MG63 (cell line): ENCODE measurements at places on chromosomes 7 and 10.

DNA sequence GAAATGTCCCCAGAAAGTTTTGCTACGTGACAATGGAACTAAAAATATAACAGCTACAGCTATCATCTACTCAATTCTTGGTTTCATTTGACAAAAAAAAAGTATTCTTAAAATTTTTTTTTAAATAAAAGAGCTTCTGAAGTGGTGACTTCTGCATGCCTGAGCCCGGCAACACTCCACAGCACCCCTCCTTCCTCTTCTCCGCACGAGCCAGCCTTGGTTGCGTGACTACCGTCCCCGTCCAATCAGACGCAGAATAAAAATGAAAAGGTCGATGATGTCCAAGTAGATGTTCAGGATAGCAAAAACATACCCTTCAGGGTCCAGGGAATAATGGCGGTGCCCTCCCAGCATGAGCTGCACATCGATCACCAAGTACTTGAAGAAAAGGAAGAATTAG, 34.5 kb upstream of the GATAD1 start:
- DNase-seq: no peak

DNA sequence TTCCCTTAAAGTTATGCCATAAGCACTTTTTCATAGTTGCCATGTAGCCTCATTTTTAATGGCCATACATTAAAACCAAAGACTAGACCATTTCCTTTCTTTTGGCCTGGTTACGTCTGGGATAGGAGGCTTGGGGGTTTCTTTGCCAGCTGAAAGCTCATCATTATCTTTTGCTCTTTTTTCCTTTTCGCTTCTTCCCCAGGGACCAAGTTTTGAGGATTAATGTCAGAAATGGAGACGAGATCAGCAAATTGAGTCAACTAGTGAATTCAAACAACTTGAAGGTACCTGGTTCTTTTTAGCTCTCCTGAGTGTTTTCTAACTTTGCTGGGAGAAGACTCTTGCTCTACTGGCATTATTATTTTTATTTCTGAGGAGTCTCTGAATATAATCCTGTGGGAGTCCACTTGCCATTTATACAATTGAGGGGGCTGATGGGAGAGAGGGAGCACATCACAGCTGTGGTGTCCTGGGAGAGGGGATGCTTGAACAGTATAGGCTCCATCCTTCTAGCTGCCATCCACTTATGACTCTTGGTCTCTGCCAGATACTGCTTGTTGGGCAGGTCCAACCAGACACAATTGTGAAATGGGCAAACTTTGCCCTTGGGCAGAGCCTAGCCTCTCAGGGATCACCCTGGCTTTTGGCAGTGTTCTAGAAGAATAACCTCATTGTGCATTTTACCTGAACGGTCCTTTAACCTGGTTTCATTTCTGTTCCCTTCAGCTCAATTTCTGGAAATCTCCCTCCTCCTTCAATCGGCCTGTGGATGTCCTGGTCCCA, 5.8 kb downstream of the CPA4 start:
- DNase-seq: no peak

- DNase-seq: no peak
Measured at GRCh38 chr7:150923196-150923595, 54.9 kb downstream of the KCNH2 start.

DNA sequence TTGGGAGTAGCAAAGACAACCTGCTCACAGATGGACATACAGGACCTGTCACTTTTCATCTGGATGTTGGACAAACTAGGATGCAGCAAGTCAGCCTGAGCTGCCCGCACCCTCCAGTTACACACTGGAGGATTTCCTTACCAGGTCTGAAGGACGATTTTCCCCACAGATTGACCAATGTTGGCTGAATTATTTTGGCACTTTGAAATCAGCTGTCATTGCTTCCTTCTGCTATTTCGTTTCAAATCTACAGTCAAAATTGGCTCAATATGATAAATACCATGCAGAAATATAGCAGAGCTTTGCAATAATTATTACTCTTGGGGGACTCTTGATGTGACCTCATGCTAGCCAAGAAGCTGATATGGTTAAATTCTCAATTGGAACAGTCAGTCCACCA, 2.5 kb downstream of the CLRN3 start:
- no peak for DNase-seq

- no peak for DNase-seq
Measured at GRCh38 chr10:100607439-100607838, 71.7 kb downstream of the HIF1AN start.

- DNase-seq: no peak
Measured at GRCh38 chr7:1646957-1647891, 22.9 kb upstream of the ELFN1 start.

DNA sequence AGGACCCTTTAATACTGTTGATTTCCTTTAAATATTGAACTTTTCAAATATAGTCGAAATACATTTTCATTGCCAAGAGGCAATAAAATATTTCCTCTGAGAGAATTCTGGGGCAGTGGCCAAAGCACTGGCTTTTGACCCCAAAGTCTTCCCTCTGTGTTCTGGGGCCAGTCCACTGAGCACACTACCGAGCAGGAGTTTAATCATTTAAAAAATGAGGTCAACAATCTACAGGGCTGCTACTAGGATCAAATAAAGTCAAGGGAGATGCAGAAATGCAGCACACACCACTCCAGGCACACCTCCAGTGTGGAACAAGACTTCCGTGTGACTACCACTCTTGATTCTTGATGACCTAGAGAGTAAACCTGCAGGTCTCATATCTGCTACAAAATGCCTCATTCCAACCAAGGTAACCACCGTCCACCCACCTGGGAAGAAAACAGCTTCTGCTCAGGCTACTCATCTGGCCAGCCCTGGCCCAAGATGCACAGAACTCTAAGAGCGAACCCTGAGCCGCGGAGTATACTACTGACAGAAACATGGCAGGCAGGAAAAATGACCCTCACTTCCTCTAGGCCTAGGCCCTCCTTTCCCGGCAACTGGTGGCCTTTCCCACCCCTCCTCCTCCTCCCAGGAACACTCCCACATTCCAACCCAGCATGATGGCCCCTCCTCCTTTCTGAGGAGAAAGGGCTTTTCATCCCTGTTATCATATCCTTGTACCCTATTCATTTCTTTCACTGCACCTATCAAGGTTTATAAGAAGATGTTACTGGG, 97.7 kb downstream of the ALOX5 start:
- no peak for DNase-seq

GRCh38 chr10:117441812-117442443, 66.7 kb upstream of the PDZD8 start:
- DNase-seq: peak; percentile 92

DNA sequence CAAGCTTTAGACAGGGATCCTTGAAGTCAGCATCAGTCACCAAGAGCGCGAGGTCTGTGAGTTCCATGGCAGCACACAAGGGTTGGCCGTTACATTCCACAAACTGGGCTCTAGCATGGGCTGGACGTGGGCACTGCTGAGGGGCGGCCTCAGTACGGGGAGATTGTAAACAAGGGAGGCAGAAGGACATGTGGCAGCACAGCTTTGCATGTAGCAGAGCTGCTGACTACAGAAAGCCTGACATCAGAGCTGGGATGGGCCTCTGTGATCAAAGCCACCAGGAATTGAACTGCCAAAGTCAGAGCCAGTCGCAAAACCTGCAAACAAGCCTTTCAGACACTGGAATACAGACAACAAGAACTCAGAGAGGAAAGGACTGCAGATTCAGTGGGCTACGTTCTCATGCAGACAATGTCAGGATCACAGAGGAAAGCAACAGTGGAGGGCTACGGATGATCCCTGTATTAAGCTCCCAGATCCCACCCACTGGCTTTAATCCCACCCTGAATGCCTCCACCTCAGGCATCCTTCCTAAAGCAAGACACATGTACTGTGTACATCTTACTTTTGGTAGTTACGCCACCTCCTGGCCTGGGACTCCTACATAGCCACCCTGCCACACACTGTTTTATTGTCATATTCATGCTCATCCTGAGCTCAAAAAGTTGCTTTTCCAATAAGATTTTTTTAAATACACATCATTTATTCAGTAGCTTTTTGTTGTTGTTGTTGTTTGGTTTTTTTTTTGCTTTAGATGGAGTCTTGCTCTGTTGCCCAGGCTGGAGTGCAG, 291.1 kb upstream of the IMMP2L start:
- DNase-seq: no peak

DNA sequence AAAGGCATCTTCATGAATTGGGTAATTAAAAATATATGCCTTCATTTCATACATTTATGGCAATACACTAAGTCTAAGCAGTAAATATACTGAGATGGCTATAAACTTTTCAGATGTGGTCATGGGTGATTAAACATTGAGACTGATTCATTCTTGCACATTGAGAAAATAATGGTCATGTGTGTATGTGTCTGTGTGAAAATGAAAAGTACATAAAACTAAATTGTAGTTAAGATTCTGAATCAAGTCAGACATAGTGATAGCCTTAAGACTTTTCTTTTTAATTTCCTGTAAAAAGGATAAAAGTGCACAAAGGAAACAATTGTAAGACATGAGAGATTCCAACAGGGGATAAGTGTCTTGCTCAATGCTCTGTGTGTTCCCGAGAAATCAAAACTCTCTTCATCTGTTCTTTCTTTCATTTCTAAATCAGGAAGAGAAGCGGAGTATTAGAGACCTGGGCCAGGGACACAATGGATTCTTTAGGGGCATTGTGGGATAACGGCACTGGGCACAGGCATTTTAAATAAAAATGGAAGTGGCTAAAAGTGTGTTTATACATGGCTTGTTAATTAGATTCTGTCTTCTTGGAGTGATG, 69.8 kb upstream of the AGR3 start:
- DNase-seq: no peak

- no peak for DNase-seq
Measured at GRCh38 chr7:135168489-135169140, 1.9 kb downstream of the CYREN start.

- no peak for DNase-seq
Measured at GRCh38 chr7:132573251-132573955, 2.9 kb downstream of the PLXNA4 start.

GRCh38 chr10:5199398-5199797, 2.8 kb downstream of the AKR1C4 start:
- DNase-seq: no peak

GRCh38 chr7:44311561-44312495, 13.6 kb downstream of the CAMK2B start:
- no peak for DNase-seq

DNA sequence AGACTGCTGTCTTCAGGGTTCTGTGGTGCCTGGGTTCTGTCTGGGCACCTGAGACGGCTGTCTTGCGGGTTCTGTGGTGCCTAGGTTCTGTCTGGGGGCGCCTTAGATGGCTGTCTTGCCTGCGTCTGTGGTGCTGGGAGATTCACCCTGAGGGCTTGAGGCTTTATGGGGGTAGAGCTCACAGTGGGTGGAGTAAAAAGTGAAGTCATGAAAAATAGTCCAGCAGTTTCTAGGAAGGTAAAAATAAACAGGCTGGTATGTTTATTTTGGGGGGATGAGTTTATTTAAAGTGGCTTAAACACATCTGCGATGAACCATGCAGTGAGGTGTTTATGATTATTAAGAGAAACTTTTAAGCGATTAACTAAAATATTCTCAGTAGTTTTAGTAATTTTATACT, 64.2 kb downstream of the NKX6-2 start:
- DNase-seq: no peak

- DNase-seq: peak; percentile 23
Measured at GRCh38 chr7:113199841-113200240, 81.5 kb upstream of the SMIM30 start.

GRCh38 chr7:11570922-11571550, 261.0 kb downstream of the THSD7A start:
- DNase-seq: no peak

- peak; percentile 98 for DNase-seq
Measured at GRCh38 chr10:63711867-63712716, 190.9 kb downstream of the REEP3 start.

DNA sequence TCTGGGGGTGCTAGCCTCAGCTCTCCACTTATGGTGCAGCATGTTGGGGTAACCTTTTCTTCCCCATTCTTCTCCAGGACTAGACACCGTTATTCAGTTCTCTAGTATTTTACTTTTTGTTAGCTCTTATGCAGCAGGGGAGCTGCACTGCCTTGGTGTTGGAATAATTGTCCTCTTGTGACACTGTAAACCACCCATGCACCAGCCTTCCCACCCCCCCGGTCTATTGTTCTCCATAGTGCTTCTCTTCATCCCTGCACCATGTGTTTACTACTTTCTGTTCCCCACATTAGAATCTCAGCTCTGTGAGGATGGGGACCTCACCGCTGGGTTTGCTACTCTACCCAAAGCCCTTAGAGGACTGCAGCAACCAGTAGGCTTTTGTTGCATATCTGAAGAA, 230.7 kb downstream of the RPS24 start:
- no peak for DNase-seq

GRCh38 chr7:119782286-119782685, 490.7 kb upstream of the KCND2 start:
- DNase-seq: no peak

GRCh38 chr10:4144817-4145216, 359.8 kb upstream of the KLF6 start:
- no peak for DNase-seq

DNA sequence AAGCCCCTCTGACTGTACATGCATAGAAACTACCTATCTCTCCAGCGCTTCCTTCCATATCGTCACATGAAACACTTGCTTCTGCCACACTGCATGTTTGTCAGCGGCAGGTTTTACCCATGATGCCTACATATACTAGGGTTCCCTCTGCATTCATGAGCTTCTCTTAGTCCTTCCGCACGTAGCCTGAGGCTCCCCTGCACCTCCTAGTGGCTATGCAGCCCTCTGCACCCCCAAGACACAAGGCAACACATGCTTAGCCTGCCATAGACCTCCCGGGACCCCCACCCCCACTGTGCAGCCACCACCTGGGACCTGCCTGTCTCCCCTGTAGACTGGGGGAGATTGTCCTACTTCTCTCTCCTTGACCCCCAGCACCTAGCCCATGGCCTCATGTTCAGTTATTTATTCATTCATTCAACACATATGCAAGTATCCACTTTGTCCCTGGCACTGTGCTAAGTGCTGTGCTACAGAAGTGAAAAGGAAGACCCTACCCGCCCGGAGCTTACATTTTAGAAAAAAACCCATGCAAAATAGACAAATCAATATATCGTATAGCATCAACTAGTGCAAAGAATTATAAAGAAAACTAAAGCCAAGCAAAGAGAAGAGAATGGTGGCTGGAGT, 23.5 kb downstream of the TMEM273 start:
- no peak for DNase-seq

DNA sequence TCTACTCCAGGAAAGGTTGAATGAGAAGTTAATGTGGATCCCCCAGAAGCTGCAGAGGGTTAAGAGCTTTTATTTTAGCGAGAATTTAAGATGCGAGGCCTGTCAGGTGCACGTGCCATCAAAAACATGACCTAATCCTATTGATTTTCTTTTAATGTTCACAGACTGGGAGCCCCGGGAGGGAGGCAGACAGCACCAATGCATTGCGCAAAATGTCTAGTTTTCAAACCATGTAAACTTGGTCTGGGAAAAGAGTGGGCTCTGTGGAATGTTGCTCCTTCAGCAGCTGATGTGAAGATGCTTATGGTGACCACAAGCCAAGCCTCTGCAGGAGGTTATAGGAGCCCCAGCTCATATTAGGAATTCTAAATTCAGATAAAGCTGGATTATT, 172.0 kb upstream of the ITGB1 start:
- peak; percentile 41 for DNase-seq

DNA sequence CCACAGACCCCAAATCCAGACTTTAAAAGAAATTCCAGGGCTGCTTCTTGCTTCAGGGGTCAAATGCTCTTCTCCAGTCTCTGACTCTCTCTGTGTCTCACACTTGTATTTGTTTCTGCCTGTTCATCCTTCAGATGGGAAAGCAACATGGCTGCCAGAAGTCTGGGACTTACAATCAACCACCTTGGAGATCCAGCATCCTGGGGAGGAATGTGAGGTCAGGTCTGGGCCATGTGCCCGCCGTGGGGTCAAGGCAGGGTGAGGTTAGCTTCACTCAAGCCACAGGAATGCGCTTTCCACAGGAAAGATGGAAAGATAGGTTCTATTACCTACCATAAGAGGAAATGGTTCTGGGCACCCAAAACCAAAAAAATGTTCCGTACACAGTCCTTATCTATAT, 34.3 kb upstream of the NPVF start:
- DNase-seq: peak; percentile 65
